Stimulated activated CD4-positive, alpha-beta T cell treated with anti-CD3 and anti-CD28 coated beads, Interleukin-2, amount 100 ng/mL, for 24 hours (primary cell): ENCODE measurements at places on chromosomes 12 and 14.
A peak's percentile ranks its signal among the peaks of the same experiment; 100 is the strongest.

DNA sequence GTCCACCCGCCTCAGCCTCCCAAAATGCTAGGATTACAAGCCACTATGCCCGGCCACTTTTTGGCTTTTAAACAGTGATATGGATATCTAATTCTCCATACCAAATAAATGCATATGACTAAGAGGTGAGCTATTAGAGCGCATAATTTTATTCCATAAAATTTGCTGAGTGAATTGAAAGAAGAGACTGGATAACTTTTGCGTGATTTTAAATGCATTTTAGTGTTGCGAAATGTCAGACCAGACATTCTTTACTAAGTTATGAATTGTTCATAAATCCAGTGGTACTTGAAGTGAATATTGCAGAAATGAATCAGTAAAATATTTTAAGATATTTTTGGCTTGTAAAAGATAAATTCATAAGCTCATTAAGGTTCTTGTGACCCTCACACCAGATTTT, 50.9 kb upstream of the DIP2B start:
- no peak for DNase-seq

DNA sequence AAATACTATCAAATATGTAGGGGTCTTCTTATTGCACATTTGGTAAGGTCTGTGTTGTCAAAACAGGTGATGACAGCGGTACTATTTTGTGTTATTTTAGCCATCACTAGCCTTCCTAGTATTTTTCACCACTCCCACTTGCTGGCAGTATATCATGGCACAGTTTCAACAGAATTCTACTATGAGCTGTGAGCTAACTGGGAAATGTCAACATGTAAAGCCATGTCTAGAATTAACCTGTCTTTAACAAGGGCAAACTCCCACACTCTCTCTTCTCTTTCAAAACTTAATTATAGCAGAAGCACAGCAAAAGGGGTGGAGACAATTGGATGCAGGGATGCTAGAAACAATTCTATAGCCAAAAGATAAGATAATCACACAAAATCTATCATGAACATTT, 253.4 kb downstream of the PAX9 start:
- no peak for DNase-seq

DNA sequence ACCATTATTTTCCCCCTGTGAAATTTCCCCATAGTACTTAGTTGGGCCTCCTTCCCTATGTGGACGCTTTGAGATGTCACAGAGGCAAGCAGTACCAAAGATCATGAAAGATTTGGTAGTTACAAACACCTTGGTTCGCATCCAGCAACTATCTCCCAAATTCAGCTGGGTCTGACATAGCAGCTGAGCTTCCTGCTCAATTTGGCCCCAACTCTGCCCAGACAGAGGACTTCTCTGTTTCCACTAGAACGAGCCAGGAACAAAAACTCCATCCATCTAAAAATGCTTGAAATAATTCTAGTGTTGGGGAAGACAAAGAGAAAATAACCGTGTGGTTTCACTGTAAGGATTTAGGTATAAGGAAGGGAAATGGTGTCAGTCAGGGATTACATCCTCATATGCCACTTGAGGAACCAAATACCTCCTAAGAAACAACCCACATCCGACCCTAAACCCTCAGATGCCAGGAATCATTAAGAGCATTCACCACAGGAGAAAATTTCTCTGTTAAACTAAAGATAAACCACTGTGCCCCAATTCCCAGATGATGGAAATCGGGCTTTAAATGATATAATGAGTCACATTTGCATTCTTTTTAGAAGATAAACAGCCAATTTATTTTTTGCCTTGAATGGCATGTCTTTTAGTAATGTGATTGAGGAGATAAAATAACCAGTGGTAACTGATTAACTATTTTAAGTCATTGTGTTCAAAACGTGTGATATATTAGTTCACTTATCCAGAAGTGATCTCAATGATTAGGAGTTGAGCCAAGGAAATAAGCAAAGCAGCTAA, 103.7 kb upstream of the IFNG-AS1 start:
- DNase-seq: no peak

- DNase-seq: no peak
These were observed 3.8 kb downstream of the POMT2 start for GRCh38 chr14:77316872-77317301.

GRCh38 chr12:104355630-104356029, 52.1 kb downstream of the EID3 start:
- DNase-seq: no peak

- DNase-seq: no peak
These were observed 23.6 kb downstream of the DAD1 start for GRCh38 chr14:22565391-22565945.

DNA sequence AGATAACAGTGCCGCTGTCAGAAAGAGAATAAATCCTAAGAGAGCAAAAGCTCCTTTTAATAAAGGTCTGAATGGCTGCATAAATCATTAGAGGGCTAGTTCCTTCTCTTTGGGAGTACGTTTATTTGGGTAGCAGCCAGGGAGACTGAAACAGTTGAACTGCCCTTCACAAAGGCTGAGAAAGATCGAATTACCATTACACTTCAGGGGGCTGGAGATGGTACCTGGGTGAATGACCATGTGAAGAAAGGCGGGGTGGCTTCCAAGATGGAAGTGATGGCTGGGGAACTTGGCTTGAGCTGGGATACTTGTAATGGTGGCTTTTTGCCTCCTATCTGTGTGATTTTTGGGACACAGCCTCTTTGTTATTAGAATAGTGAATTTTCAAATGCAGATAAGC, 1.7 kb upstream of the FGD4 start:
- DNase-seq: no peak

GRCh38 chr12:11958221-11959091, 112.3 kb upstream of the BCL2L14 start:
- DNase-seq: peak; percentile 62

- no peak for DNase-seq
These were observed 57.2 kb downstream of the ESRRB start for GRCh38 chr14:76432827-76433752.

DNA sequence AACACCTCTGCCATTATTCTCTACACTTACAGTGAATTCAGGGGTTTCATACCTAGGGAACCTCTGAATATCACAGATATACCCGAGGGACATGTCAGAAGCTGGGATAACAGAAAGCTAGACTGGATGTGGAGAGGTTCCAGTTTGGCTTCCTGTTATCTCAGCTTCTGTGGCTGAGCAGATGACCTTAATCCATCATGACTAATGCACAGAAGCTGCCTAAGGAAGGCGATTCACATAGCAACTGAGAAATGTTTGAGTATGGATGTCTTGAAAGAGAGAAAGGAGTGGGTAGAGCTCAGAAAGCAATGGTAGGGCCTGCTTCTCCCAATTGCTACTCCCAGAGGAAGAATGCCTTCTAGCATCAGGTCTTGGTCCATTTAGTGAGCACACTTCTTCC, 187.6 kb downstream of the RMST start:
- DNase-seq: no peak

DNA sequence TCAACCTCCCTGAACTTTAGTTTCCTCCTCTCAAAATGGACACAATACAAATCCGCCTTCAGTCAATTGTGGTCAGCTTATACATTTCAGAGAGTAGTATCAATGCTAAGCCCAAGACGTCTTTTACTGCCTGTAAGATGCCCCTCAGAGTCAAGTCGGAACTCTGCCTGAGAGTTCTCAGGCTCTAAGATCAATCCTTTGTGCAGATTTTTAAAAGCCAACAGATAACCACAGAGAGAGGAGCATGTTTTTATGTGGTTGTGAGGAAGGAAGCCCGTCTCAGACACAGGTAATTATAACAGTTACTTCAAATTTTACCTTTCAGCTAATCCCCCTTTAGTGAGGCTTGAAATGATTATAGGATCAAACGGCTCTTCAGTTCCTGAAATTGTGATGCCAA, 91.6 kb downstream of the HELB start:
- no peak for DNase-seq

DNA sequence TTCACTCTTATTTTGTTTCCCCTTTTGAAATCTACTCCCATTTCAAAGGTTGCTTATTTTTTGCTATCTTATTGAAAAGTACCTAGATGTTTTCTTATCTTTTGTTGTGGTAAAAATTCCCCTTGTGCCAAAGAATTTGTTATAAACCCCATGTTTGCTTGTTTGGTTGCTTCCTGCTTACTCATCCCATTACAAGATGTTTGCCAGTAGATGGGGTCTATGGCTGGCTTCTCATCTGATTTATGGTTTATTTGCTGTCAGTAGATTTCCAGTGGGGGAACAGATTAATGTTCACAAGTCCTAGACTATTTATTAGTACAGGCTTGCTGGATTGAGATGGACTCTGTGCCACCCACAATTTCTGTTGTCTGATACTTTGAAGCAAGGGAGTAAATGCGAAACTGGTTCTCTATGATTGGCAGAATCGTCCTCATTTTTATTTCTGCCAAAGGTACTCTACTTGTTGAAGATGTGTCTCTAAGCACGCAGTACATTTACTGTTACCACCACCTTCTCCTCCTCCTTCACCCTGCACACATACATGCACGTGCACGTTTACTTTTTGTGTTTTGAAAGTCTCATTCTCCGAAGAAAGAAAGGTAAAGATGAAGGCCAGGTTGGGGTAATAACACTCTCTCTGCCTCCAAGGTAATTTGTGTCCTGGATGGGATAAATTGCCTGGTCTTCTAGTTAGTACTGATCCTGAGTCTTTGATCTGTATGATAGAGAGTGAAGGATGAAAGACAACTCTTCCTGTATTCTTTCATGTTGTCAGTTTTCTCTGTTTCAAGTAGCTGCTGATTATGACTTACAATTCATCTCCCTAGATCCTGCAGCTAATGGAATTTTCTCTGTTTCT, 117.2 kb upstream of the ATP2B1 start:
- no peak for DNase-seq

DNA sequence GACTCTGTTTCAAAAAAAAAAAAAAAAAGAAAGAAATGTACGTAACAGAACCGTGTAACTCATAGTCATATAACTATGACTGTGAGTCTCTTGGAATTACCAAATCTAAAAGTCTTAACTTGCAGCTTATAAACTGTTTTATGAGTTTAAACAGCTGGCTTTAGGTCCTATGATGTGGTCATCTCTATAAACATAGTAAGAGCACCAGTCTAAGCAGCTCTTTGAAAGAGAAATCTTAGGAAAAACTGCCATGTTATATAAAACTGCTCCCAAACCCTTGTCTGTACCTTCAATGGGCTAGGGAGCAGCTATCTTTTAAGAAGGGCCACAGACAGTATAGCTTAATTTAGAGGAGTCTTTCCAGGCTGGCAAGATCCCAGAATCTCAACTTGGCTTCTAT, 115.5 kb upstream of the AEBP2 start:
- DNase-seq: no peak

DNA sequence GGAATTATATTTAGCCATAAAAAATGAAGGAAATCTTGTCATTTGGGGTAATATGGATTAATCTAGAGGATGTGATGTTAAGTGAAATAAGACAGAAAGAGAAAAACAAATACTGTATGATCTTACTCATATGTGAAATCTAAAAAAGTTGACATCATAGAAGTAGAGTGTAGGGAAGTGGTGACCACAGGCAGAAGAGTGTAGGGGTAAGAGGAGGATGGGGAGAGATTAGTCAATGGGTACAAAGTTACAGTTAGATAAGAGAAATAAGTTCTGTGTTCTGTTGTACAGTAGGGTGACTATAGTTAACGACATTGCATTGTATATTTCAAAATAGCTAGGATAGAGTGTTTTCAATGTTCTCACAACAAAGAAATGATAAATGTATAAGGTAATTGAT, 87.0 kb downstream of the TSHR start:
- DNase-seq: no peak

DNA sequence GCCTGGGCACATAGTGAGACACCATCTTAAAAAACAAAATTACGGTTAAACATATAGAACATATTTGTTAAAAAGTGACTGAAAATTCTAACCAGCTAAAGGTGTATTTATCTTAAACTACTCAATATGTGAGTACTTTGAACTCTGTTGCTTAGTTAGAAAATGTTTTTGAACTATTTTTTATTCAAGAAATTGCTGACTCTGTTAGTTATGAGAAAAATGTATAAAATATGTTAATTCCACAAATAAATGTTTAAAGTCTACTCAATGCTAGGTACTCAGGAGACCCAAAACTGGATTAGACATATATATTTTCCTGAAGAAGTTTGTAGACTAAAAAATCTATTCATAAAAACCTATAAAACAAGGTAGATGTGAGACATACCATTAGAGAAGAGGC, 23.0 kb upstream of the GPR33 start:
- no peak for DNase-seq

GRCh38 chr14:39446131-39446744, 14.0 kb upstream of the FBXO33 start:
- no peak for DNase-seq

DNA sequence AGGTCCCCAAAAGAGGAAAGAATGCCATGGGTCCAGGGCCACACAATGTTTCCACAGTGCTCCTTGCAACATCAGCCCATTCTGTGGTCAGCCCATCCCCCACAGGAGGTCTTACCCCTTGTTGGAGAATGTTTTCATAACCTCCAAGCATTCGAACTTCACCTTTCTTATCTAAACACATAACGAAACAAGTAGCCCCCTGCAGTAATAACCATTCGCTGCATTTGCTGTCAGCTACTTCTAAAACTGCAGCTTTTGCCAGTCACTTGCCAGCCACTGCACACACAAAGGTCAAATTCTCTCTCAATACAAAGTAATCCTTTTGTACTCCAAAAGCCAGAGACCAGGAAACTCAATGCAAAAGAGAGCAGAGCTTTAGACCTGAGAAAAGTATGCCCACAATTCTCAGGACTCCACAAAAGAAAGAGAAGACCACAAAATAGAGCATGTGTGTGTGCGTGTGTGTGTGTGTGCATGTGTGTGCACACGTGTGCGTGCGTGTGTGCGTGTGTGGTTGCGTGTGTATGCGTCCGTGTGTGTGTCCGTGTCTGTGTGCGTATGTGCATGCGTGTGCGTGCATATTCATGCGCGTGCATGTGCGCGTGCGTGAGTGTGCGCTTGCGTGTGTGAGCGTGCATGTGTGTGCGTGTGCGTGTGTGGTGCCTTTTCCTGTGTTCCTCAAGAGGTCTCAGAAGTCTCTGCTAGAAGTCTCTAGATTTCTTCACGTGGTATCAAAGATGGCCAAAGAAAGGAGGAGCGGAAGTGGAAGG, 31.7 kb upstream of the NINJ2 start:
- no peak for DNase-seq
